ENCODE measurements at places on chromosomes 16 and 17.

DNA sequence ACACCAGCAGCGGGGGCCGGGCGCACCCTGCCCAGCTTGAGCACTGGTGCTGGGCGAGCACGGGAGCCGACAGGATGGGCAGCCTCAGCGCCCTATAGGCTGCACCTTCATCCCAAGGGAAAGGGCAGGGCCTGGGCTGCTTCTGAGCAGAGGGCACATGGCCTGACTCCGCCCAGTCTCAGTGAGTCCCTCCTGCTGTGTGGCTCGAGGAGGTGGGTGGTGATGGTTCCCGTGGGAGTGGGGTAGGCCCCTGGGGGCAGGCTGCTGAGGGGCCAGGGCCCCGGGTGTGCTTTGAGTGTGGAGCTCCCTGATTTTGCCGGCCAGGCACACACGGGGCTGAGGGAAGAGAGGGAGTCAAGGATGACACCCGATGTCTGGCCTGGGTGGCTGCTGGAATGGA lies 37.9 kb downstream of the TSC2 start:
- no peak for DNase-seq

GRCh38 chr17:70891306-70891705 lies 722.0 kb downstream of the KCNJ2 start:
- DNase-seq, result no peak

- DNase-seq, result no peak
Measured at GRCh38 chr16:12082226-12082887, 105.8 kb downstream of the SNX29 start.

DNA sequence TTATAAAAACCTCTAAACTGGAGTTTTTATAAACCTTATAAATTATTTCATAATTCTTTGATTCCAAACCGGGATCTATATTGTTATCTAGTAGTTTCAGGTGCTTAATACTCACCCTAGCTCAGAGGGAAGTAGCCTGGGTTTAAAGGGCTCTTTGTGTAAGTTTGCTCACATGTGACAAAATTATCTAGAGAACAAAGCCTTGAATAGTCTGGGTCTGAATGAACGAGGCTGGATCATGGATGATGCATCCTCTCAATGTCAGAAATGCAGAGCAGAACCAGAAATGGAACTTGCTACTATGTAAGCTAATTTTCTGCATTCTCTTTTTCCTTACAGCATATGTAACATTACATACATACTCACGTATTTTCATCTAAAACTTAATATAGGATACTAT lies 103.9 kb upstream of the NETO2 start:
- no peak for DNase-seq

DNA sequence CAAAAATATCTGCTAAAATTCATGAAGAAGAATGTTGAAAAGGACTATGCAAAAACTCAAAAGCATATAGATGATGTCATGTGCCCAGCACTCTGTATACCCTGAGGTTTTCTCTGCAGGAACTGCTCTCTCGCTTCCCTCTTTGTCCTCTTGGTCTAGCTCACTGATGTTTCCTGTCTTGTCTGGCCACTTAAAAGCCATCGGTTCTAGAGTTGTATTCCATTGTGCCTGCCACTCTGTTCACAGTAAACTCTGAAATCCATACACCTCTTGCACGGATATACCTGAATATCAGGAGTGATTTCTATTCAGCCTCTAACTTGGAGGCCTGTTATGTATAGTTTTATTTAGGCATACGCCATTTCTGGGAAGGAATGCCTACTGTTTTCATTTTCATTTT lies 101.0 kb upstream of the CNTNAP4 start:
- DNase-seq, result no peak

Data from naive thymus-derived CD4-positive, alpha-beta T cell (primary cell).